ENCODE measurements at places on chromosomes 16 and 17.

- no peak for DNase-seq
Observed at GRCh38 chr16:13324851-13325250, 423.5 kb downstream of the SHISA9 start.

GRCh38 chr17:4073983-4074830 is 68.6 kb downstream of the ZZEF1 start:
- peak; percentile 16 for DNase-seq

DNA sequence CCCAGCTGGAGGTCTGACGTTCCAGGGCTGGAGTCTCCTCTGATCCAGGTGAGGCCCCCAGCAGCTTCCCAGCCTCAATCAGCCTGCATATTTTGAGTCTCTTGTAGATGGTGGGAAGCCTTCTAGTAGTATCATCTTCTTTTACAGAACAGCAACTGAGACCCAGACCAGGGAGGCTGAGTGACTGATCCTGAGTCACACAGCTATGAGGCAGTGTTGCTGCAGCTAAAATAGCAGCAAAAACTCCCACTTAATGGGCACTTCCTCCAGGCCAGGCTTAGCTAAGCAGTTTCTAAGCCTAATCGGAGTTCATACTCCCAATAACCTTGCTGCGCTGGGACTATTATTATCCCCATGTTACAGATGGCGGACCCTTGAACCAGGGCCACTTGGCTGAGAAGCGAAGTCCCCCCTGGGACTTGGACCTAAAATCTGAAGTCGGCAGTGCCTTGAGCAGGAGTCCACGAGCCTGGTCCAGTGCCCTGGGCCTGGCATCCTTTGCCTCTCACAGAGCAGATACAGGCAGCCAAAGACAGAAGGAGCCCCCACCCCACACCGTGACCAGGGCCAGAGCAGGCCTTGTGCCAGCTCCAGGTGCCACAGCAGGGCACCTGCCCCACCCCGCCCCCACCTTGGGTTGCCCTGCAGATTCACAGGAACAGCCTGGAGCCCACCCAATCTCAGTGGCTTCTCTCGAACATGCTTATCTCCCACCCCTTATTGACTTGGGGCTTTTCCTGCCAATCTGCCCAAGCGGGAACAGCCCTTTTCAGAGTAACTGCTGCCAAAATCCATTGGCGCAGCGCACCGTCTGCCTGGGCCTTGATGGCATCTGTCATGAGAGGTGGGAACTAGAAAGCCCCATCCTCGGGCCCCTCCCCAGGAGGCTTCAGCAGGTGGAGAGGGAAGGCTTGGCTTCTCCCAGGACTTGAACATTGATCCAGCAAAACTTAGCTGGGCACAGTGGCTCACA is 65.1 kb downstream of the SOCS1 start:
- no peak for DNase-seq

DNA sequence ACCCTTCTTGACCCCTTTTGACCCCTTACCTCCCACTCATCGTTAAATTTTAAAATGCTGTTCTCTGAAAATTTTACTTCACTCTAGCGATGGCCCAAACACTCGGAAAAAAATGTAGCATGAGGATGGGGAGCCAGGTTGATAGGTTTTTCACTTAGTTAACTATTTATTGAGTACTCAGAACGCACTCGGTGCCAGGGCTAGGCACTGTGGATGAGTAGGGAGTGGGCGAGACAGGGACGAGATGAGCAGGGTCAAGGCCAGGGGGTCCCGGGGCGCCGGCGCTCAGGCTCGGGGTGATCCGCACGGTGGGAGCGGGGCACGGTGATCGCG is 392 bp downstream of the ZSCAN32 start:
- no peak for DNase-seq

- DNase-seq: no peak
Observed at GRCh38 chr16:85712801-85713200, 24.0 kb upstream of the GINS2 start.

DNA sequence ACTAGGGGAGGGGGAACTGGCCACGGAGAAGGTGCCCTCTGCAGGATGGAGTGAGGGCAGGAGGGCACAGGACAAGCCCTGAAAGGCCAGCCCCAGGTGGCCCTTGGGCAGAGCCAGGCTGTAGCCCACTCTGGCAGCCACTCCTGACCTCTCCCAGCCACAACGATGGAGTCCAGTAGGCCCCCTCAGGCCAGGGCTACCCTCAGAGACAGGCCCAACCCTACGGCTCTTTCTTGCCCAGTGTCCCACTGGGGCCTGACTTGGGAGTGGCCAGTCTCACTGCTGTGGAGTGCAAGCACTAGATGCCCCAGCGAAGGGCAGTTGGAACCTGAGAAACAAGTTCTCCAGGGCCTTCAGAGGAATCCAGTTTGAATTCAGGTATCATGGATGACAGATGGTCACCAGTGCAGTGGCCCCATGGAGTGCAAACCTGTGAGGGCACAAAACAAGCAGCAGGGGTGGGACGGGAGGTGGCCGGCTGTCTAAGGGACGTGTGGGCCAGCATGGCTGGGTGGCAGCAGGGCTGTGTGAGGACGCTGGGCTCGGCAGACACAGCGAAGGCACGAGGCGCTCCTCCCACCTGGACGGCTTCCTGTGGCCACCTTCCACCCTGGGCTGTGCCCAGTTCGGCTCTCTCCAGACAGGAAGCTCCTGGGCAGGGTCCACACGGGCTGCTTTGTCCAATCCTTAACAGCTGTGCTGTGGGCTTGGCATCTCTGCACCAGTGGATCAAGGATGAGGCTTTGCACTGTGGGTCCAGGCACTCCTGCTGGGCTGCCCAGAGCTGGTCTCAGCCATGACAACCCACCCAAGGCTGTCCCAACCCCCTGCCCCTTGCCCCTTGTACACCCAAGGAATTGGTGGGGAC is 72.1 kb downstream of the AMFR start:
- no peak for DNase-seq

DNA sequence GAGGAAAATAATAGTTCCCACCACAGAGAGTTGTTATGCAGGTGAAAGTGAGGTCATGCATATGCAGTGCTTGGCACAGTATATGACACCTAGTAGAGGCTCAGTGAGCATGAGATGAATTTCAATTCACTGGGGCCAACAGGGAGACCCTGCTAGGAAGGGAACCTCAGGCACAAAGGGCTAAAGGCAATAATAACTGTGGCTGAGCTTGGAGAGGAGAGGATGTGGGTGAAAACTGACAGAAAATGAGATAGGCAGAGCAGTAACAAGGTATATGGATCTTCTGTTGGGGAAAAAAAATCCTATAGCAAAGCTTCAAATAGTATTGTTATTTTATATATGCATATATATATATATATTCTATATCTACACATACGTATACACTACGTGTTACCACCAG is 25.0 kb upstream of the GINS3 start:
- no peak for DNase-seq

GRCh38 chr17:79890706-79891105 is 51.5 kb upstream of the CBX4 start:
- no peak for DNase-seq

Measured in KBM-7 (cell line).